Germinal center (tissue), 1 donor: ENCODE measurements at places on chromosomes 1 and 21.

DNA sequence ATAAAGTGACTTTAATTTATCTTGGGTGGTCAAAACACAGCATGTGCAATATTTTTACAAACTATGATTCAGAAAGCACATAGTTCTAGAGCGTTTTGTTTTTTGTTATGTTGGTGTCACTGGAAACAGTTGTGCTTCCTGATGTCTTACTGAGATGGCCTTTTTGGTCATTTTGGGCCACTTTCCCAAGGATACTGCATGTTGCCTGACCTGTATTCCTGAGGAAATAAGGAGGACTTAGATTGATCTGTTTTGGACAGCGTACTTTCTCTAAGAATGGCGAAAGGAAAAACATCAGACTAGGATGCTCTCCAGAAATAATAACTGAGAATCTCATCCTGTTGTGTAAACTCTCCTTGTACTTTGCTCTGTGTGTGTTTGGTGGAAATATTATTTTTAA lies 451.2 kb downstream of the USP25 start:
- no peak for DNase-seq

- no peak for DNase-seq
Measured at GRCh38 chr1:174997041-174997440, 2.7 kb upstream of the CACYBP start.

DNA sequence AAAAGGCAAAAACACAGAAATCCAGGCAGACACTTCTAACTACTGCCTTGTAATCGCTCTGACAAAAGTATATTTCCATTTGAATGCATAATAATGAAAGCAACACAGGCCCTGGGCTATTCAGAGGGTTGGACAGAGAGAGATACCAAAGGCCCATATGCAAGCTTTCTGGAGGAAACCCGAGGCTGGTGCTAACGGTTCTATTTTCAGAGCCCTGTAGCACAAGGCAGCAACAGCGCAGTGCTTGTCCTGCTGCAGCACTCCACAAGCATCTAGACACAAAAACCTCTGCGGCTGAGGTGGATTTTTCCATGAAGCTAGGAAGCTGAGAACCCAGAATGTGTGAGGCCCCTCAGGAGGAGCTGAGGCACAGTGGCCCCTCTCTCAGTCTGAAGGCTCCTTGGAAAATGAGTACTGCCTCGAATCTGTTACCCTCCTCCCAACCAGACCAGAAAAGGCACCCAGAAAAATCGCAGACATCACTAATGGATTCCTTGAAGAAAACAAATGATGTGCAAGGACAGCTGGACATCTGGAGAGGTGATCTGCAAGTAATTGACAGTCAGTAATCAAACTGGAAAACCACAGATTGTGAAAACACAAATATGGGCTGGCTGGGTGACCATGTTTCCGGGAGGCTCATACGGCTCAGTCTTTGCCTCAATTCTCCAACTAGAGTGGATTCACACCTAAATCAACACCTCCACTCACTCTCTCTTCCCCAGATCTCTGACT lies 54.0 kb downstream of the COLGALT2 start:
- DNase-seq: no peak

GRCh38 chr1:186002406-186002805 lies 268.2 kb downstream of the HMCN1 start:
- no peak for DNase-seq

- no peak for DNase-seq
Measured at GRCh38 chr1:43068911-43069310, 103.2 kb downstream of the EBNA1BP2 start.

DNA sequence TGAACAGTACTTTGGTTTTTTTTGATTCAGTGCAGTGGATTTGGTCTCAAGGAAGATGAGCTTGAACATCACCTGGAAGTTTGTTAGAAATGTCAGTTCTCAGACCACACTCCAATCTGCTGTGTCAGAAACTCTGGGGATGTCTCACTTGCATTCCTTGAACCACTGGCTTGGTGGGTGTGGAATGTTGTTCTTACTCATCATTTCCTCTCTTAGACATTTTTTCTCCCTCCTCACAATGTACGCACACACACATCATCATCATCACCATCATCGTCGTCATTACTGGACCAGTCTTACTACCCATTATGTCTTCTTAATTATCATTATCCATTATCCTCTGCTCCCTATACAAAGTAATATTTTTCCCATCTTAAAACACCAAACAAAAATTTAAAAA lies 91.9 kb upstream of the KCNK2 start:
- DNase-seq: no peak

- no peak for DNase-seq
Measured at GRCh38 chr1:109775398-109775797, 11.7 kb upstream of the EPS8L3 start.

GRCh38 chr1:183124259-183124658 lies 61.8 kb upstream of the LAMC2 start:
- no peak for DNase-seq

GRCh38 chr1:30715216-30715615 lies 8.2 kb downstream of the MATN1 start:
- DNase-seq: no peak

DNA sequence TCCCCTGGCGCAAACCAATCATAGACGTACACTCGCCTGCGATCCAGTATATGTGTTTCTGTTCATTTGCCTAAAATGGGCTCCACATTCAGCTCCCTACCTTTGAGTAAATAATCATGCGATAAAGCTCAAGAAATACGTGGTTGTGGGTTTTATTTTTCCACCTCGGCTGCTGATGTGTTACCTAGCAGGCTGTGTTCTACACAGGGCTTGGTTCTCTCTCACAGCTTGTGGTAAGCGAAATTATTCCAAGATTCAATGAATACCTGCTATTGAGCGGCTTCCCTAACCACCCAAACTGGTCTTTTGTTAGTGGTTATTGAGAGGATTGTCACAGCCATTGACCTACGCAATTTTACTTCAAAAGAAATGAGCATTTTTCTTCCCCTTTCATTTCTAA lies 180.2 kb downstream of the PBX1 start:
- no peak for DNase-seq

DNA sequence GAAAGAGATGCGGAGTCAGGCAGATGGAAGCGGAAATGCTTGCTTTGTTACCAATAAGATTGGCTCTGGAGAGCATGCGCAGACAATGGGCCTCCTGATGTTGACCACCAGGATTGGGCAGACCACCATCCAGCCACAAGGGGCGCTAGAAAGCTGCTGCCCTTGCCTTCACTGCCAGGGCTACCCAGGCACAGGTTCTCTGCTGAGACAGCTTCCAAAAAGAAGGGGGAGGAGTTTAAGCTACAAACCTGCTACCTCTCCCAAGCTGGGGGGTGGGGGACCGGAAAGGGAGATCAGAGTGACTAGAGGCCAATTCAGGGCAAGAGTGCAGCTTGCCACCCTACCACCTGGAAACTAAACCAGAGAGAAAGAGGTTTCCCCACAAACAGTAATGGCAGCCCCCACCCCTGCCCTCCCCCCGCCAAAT lies 369.7 kb downstream of the RRAGC start:
- DNase-seq: peak; percentile 81

GRCh38 chr1:152739841-152740240 lies 18.0 kb upstream of the KPRP start:
- no peak for DNase-seq

GRCh38 chr1:233700338-233700737 lies 86.4 kb downstream of the KCNK1 start:
- no peak for DNase-seq

DNA sequence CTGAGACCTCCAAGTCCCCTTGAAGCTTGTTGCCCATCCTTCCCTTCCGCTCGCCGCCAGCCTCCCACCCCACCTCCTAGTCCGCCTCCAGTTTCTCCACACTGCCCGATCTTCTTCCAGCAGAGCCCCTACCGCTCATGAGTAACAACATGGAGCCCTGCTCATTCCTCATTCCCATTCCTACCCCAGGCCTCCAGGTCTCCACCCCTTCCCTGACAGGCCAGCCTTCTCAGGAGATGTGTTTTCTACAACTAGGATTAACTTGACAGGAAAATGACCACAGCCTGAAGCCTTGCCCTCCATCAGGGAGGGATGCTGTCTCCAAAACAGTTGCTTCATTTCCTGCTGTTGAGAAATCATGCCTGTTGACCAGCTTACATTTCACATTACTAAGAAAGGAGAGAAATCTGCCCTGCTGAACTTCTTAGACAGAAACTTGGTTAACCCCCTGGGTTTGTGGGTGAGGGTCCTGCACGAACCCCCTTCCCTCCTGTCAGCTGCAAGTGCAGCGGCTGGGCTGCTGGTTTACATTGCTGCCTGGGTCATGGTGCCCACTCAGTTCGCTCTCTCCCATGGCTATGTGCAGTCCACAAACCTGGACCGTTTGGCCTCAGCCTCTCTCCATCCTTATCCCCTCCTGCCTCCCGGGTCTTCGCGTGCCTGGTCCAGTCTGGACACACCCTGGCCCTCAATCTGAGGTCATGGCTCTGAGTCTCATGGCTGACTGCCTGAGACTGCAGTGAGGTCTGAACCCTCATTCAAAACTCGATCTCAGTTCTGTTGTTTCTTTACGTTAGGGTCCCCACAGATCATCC lies 16.1 kb upstream of the CHI3L1 start:
- no peak for DNase-seq

DNA sequence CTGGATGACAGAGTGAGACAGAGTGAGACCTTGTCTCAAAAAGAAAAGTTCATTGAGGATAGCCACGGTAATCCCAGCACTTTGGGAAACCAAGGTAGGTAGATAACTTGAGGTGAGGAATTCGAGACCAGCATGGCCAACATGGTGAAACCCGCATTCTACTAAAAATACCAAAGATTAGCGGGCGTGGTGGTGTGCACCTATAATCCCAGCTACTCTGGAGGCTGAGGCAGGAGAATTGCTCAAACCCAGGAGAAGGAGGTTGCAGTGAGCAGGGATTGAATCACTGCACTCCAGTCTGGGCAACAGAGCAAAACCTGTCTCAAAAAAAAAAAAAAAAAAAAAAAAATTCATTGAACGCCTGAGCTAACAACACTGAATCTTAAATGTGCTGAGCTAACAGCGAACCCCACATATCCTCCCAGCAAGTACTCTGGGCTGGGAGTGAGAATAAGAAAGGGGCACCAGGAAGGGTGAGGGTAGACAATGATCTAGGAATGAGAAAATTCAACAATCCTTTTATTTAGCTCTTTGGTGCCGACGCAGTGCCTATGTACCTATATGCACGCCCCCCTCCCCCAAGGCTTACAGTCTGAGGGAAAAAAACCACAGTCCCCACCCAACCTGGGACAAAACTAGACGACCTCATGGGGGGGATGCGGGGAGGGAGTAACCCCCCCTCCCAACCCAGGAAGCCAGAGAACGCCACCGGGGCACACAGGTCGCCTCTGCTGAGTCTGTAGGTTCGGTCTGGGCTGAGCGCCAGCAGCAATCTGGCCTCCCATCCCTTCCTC lies 1.4 kb upstream of the CACNA1S start:
- no peak for DNase-seq

- DNase-seq: no peak
Measured at GRCh38 chr21:16330908-16331268, 601.1 kb downstream of the USP25 start.

GRCh38 chr1:38992412-38993111 lies 1.5 kb downstream of the AKIRIN1 start:
- peak; percentile 36 for DNase-seq

DNA sequence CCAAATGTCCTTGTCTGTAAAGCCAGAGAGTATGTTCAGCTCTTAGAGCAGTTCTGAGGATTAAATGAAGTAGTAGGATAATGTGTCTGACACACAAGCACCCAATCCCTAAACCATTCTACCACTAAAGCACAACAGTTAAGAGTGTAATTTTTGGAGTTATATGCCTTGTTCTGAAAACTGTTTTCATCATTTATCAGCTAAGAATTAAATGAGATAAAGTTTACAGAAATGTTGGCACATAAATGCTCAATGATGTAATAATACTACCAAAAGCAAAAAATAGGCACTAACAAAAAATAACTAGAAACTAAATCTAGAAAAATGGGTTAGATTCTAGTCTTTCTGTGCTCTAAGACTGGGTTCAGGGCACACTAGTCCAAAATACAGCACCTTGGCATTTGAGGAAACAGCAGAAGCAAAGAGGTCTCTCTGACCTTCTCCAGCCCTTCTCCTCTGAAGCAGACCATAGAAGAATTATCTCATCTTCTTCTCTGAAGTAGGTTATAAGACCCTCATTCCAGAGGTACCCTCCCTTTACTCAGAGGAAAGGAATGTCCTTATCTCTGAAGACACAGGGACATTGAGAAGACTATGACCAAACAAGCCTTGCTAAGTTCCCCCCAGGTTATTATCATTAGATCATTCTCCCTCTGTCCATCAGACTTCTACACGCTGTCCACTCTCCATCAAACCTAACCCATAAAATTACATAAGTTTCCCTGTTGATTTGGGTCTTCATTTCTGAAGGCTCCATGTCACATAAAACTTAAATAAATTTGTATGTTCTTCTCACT lies 20.6 kb downstream of the ABL2 start:
- no peak for DNase-seq

GRCh38 chr1:163195728-163196448 lies 6.8 kb downstream of the RGS5 start:
- no peak for DNase-seq

DNA sequence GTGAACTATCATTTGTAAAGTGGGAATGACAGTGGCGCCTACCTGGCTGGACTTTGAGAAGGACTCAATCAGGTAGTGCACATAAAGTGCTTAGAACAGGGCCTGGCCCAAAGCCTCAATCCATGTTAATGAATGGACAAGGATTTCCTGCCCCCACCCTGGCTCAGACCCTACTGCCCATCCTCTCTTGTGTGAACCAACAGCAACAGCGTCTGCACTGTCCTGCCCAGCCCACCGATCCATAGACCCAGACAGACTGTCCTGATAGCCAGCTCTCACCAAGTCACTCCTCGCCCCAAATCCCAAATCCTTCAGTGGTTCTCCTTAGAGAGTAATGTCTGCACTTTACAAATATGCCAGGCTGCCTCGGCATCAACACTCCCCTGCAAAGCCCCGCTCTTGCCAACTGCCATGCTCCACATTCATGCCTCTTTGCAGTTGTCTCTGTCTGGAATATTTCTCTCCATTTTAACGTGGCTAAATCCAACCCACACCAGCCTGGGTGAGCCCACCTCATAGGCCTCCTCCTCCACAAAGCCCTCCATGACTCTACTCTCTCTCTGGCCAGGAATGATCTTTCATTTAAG lies 157.6 kb upstream of the EDN2 start:
- DNase-seq: no peak
